CD4-positive, alpha-beta T cell treated with Interleukin-1 beta for 1 hour (primary cell): ENCODE measurements at places on chromosomes 11 and 22.
A peak's percentile ranks its signal among the peaks of the same experiment; 100 is the strongest.

DNA sequence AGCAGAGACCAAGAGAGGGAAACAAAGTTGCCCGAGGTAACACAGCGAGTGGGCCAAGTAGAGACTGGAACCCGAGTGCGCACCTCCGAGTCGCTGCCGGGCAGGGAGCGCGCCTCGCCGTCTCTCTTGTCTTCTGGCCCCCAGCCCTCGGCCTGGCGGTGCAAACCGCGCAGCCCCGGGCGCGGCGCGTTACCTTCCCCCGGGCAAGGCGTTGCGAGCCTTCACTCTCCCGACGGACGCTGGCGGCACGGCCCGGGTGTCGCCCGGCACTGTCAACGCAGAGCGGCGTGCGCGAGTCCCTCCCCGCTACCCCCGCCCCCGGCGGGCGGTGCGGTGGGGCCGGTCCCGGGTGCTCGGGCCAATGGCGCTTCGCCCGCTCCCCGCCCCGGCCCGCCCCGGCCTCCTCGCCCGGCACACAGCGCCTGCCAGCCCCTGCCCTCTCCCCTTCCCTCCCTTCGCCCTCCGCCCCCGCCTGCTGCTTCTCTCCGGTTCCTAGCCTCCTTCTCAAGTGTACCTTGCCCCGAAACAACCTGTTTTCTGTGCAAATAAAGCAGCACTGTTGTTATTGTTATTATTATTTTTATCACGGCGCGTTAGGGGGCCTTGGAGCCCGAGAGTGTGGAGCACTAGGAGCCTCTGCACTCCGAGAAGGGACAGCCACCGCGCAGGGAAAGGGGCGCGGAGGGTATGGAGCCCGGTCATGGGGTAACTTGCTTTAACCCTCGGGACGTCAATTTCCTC is at the start of gene SYTL2:
SYTL2 (minus strand) TSS at position 271 of the 741 bp plus-strand sequence. CDS start 53,416 bp downstream, outside the sequence.
- DNase-seq, result peak; percentile 80

DNA sequence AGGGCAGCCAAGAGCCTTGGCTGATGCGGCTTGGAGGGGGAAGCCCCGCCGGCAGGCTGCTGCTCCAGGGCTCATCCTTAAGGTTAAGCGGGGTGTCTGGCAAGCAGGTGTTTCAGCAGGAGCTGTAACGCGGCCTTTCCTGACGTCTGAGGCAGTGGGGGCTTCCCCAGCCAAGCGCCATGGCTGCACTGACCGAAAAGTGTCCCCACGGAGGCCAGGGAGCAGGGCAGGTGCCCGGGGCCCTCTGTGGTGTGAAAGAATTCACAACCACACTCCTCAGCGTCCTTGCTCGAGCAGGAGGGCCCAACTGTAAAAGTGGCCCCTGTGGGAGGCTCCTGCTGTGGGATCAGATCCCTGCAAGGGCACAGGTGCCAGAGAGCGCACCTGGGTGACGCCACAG is 79.2 kb downstream of the DHCR7 start:
- no peak for DNase-seq

GRCh38 chr22:46860562-46860961 is 98.1 kb downstream of the TBC1D22A start:
- no peak for DNase-seq

- no peak for DNase-seq
Observed at GRCh38 chr11:70240337-70240736, 30.2 kb upstream of the PPFIA1 start.

DNA sequence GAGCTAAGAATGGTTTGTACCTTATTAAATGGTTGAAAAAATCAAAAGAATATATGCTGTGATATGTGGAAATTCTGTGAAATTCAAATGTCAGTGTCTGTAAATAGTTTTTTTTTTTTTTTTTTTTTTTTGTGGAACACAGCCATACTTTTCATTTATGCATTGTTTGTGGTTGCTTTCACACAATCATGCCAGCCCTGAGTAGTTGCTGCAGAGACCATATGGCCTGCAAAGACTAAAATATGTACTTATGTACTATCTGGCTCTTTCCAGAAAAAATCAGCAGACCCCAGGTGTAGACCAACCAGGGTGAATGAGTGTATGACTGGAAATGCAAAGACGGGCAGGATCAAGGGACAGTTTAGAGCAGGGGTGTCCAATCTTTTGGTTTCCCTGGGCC is 98.3 kb downstream of the PTPRJ start:
- no peak for DNase-seq

GRCh38 chr11:134371436-134372185 is 39.8 kb downstream of the GLB1L2 start:
- DNase-seq, result no peak

GRCh38 chr11:116224154-116224888 is 548.5 kb downstream of the BUD13 start:
- peak; percentile 7 for DNase-seq

DNA sequence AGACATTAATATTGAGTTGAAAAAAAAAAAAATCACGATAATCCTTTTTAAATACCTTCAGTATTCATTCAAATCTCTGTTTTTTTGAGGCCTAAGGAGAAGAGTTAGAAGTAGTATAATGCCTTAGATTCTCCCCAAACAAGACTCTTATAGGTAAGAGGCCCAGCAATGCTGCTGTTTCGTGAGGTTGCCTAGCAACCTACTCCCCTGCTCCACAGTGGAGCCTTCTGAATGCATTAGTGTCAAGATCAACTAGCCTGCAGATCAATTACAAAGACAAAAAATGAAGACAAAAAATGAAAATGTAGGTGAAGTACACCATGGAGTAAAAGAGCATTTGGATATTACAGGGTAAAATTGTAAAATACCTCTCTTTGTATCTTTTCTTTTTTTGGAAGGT is 229.8 kb upstream of the LUZP2 start:
- DNase-seq, result no peak

GRCh38 chr11:20854215-20854955 is 185.0 kb downstream of the NELL1 start:
- DNase-seq, result no peak

DNA sequence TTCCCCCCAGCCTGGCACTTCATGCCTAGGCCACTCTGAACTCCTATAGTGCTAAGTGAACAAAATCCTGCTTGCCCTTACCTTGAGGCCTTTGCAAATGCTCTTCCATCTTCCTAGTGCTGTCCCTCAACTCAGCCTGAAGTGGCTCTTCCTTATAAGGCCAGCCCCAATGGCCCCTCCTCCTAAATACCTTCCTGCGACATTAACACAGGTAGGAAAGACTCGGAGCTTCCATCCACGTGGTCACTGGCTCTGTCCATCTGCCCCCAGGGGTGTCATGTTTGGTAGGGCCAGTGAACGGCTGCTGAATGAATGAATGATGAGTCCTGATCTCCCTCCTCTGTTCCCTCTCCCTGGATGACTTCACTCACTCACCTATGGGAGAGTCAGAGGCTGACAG is 4.2 kb downstream of the PDE2A start:
- DNase-seq, result no peak

DNA sequence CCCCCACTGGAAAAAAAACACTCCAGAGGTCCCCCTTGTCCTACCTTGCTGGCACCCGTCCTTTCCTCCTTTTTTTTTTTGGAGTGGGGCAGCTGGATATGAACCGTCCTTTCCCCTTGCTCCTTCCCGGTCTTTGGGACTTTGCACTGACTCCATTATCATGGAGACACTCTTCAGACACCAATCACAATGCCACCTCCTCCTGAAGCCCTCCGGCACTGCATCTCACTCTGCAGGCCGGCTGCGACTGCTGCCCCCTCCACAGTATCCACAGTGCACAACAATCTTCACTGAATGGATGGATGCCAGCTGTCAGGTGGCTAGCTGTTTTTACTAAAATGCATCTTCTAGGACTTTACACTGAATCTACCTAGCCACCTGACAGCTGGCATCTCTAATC is 12.7 kb upstream of the RGL4 start:
- DNase-seq, result no peak
